ENCODE measurements at places on chromosomes 6 and 20.

DNA sequence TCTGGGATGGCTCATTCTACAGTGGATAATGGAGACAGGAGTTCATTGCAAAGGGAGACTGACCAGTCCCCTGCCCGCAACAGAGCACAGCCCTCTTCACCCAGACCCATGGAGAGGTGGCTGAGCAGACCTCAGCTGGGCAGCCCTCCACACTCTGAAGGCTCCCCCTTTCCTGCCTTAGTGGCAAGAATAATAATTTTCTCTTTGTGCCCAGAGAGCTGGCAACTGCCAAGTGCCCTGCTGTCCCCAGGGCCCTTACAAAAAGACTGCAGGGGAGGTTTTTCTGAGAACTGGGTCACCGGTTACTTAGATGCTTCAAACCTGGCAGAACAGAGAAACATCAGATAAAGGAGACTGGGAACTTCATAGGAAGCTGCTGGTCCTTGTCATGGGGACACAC, 35.4 kb upstream of the ZNFX1 start:
- DNase-seq = no peak
- no peak overlapping the region for H3K27ac ChIP-seq
- H3K4me1 ChIP-seq = no peaks in the 10 kb centered on the region
- peaks cover 9% of the 10 kb centered on the region for H3K27me3 ChIP-seq
- H3K4me3 ChIP-seq = no peak overlapping the region

DNA sequence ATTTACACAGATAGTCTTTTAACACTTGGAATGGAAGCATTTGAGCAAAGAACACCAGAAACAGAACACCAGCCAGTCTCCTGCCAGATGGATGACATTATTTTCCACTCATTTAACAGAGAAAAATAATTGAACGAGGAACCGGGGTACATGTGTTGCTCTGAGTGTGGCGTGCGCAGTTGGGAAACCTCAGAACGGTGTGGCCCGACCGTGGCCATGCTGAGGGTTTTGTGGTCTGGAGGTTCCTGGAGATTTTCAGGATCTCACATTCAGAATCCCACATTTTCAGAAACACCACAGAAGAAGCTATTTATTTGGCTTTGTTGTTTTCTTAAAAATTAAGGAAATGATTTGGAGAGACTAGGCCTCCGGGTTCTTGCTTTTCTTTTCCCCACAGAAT, 126.9 kb upstream of the QKI start:
- H3K27me3 ChIP-seq = no peaks in the 10 kb centered on the region
- no peaks in the 10 kb centered on the region for H3K4me1 ChIP-seq
- H3K4me3 ChIP-seq = no peak overlapping the region
- H3K36me3 ChIP-seq = no peaks in the 10 kb centered on the region

DNA sequence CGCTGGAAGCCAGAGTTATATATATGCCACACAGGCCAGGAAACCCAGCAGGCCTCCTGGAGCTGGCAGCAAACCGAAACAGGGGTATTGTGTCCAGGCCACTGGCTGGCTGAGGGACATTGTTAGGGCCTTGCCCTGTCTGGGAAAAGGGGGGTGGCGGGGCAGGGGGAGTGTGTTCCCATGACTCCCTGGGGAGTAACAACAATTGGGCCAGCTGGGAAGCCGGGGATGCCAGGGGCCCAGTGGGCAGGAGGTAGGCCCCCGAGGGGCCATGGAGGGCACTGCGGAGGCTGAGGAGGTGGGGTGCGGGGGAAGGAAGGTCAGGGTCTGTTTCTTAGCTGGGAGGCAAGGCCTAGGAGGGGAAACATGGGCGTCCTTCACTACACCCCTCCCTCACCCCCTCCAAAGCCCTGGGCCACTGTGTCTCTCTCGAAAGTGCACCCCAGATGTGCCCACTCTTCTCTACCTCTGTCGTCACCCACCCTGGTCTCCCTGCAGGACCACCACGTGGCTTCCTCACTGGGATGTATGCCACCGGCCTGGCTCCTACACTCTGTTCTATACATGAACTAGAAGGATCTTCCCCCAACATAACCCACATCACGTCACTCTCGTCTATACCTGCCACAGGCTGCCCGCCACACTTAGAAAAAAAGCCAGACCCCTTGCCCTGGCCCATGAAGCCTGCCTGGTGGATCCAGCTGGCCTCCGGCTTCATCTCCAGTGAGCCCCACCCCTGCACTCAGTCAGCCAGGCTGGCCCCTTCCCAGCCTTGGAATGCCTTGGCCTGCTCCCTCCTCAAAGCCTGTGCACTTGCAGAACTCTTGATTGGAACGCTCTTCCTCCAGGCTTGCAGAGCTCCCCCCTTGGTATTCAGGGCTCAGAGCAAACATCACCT, 7.8 kb upstream of the E2F1 start:
- no peak for DNase-seq
- H3K27me3 ChIP-seq = no peaks in the 10 kb centered on the region
- peaks cover 19% of the 10 kb centered on the region for H3K4me1 ChIP-seq

- H3K36me3 ChIP-seq = peaks cover 10% of the 10 kb centered on the region
- no peak overlapping the region for H3K4me3 ChIP-seq
- no peaks in the 10 kb centered on the region for H3K27me3 ChIP-seq
- no peak overlapping the region for H3K27ac ChIP-seq
- no peak for DNase-seq
- H3K4me1 ChIP-seq = peaks cover 24% of the 10 kb centered on the region
Measured at GRCh38 chr6:110191477-110191876, 11.2 kb downstream of the CDC40 start.

DNA sequence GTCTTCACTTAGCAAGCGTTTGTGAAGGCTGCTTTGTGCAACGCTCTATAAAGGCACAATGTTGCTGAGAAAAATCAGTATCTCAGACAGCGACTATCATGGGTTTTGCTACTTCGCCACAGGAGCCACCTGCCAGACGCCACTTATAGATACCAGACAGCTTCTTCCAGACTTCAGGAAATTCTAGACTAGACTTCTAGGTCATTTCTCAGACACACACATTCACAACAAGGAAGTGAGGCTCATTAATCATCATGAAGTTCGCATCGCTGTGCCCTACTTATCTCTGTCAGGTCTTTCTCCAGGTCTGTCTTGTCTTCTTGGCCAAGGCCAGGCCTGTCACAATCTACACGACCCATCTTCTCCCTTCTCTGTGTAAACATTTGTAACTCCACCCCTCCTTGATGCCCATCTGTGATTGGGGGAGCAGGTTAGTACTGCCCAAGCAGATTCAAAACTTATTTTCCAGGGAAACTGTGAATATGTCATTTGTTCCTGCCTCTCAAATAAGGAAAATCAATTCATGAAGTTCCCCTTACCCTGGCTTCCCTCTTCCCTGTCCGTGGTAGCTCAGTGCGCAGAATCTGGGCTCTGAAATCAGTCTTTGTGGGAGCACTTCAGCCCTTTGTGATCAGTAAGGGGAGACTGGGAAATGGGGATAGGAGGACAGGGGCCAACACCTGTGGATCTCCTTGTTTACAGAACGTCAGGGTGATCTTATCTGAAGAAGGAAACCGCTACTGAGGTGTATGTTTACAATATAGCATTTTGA, 115.5 kb downstream of the TNFAIP3 start:
- no peaks in the 10 kb centered on the region for H3K36me3 ChIP-seq
- no peak overlapping the region for H3K27ac ChIP-seq
- H3K27me3 ChIP-seq = no peaks in the 10 kb centered on the region
- H3K4me1 ChIP-seq = peaks cover 5% of the 10 kb centered on the region
- peak; percentile 56 for DNase-seq

DNA sequence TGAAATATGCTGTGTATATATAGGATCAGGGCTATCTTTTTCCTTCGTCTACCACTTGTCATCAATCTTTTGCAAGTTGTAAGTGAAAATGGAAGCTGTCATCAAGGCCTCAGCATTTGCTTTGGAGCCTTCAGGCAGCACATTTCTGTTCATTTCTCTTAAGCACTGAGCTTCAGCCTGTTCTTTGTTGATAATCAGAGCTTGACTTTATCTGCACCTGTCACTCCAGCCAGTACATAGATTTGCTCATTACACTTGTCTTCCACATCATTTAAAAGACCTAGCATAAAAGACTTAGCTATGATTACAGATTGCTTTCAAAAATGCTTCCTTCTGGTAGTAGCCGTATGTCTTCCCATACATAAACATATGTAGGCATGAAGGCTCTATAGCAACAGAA, 189.8 kb upstream of the GRIK2 start:
- H3K4me3 ChIP-seq = no peak overlapping the region
- no peak for DNase-seq
- no peaks in the 10 kb centered on the region for H3K36me3 ChIP-seq
- H3K4me1 ChIP-seq = no peaks in the 10 kb centered on the region
- H3K27me3 ChIP-seq = no peaks in the 10 kb centered on the region

- no peak overlapping the region for H3K4me3 ChIP-seq
- H3K27ac ChIP-seq = no peak overlapping the region
- DNase-seq = no peak
Measured at GRCh38 chr6:45722876-45723275, 292.8 kb downstream of the CLIC5 start.

GRCh38 chr6:134391205-134391604, 73.3 kb upstream of the SGK1 start:
- no peaks in the 10 kb centered on the region for H3K27me3 ChIP-seq
- no peak for DNase-seq
- H3K4me1 ChIP-seq = no peaks in the 10 kb centered on the region
- no peak overlapping the region for H3K4me3 ChIP-seq
- H3K36me3 ChIP-seq = no peaks in the 10 kb centered on the region
- H3K27ac ChIP-seq = no peak overlapping the region

GRCh38 chr6:125207956-125208355, 54.4 kb downstream of the TPD52L1 start:
- H3K36me3 ChIP-seq = no peaks in the 10 kb centered on the region
- no peak overlapping the region for H3K4me3 ChIP-seq
- H3K27ac ChIP-seq = no peak overlapping the region
- H3K27me3 ChIP-seq = no peaks in the 10 kb centered on the region

GRCh38 chr20:21141825-21142224, 15.9 kb downstream of the KIZ start:
- peaks cover 7% of the 10 kb centered on the region for H3K36me3 ChIP-seq
- DNase-seq = no peak
- H3K27me3 ChIP-seq = no peaks in the 10 kb centered on the region
- H3K4me3 ChIP-seq = no peak overlapping the region
- no peaks in the 10 kb centered on the region for H3K4me1 ChIP-seq
- H3K27ac ChIP-seq = no peak overlapping the region

- H3K27me3 ChIP-seq = no peaks in the 10 kb centered on the region
- H3K36me3 ChIP-seq = no peaks in the 10 kb centered on the region
- no peak overlapping the region for H3K27ac ChIP-seq
- H3K4me3 ChIP-seq = no peak overlapping the region
- H3K4me1 ChIP-seq = no peaks in the 10 kb centered on the region
- no peak for DNase-seq
Measured at GRCh38 chr6:63391203-63391970, 71.6 kb upstream of the LGSN start.

DNA sequence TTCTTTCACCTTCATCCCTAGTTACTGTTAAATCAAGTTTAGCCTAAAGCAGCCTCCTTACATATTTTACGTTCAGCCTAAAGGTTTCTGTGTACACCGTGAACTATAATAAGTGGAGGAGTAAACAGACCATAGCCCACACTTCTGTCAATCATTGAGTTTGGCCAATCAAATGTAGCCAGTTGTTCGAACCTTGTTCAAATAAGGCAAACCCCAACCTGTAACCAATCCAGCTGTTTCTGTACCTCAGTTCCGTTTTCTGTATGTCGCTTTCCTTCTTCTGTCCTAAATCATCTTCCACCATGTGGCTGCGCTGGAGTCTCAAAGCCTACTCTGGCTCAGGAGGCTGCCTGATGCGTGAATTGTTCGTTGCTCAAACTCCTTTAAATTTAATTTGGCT, 1.8 kb upstream of the FBXO30 start:
- H3K27ac ChIP-seq = no peak overlapping the region
- DNase-seq = no peak
- H3K4me1 ChIP-seq = peaks cover 24% of the 10 kb centered on the region
- no peak overlapping the region for H3K4me3 ChIP-seq

DNA sequence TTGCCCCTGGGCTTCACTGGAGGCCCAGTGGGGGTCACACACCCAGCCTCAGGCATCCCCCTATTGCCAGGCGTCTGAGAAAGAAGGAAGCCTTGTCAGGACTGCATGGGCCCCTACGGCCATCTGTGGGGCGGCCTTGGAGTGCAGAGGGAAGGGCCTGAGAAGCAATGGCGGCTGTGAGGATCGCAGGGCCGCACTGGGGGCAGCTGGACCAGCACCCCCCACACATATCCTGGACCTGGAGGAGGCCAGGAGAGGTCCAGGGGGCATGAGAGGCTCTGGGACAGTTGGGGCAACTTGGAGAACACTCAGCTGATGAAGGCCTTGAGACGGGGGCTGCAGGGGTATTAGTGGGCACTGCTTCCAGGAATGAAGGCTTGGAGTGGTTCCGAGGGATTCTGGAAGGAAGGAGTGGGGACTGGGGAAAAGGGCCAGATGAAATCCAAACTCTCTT, 16.5 kb downstream of the MDFI start:
- H3K27ac ChIP-seq = no peak overlapping the region
- H3K4me1 ChIP-seq = no peaks in the 10 kb centered on the region
- no peak overlapping the region for H3K4me3 ChIP-seq
- no peaks in the 10 kb centered on the region for H3K36me3 ChIP-seq
- DNase-seq = no peak
- H3K27me3 ChIP-seq = peaks cover 4% of the 10 kb centered on the region

DNA sequence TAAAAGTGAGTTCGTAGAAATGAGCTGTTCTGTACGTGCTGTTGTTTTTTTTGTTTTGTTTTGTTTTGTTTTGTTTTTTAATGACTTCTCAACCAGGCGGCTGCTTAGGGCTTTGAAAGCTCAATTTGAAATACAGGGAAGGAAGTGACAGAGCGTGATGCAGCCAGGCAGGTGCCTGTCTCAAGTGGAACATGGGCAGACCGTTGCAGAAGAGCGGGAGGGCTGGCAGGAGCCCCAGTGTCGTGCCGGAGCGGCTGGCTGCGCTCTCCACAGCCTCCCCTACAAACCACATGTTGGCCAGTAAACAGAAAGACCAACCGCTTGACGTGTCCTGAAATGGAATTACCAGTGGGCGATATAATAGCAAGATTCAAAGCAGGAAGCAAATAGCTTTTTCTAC, 164.9 kb upstream of the RREB1 start:
- H3K27ac ChIP-seq = no peak overlapping the region
- no peak for DNase-seq
- no peaks in the 10 kb centered on the region for H3K36me3 ChIP-seq
- no peaks in the 10 kb centered on the region for H3K27me3 ChIP-seq

- H3K4me1 ChIP-seq = no peaks in the 10 kb centered on the region
- no peaks in the 10 kb centered on the region for H3K36me3 ChIP-seq
- H3K27ac ChIP-seq = no peak overlapping the region
- H3K4me3 ChIP-seq = no peak overlapping the region
Measured at GRCh38 chr6:17519120-17519519, 81.0 kb upstream of the FAM8A1 start.

- H3K27me3 ChIP-seq = no peaks in the 10 kb centered on the region
- H3K4me1 ChIP-seq = no peaks in the 10 kb centered on the region
Measured at GRCh38 chr6:118843685-118844390, 50.1 kb upstream of the ASF1A start.

Measured in CD8-positive, alpha-beta memory T cell (primary cell).